ENCODE measurements at places on chromosomes 1 and 21.
A peak's percentile ranks its signal among the peaks of the same experiment; 100 is the strongest.

DNA sequence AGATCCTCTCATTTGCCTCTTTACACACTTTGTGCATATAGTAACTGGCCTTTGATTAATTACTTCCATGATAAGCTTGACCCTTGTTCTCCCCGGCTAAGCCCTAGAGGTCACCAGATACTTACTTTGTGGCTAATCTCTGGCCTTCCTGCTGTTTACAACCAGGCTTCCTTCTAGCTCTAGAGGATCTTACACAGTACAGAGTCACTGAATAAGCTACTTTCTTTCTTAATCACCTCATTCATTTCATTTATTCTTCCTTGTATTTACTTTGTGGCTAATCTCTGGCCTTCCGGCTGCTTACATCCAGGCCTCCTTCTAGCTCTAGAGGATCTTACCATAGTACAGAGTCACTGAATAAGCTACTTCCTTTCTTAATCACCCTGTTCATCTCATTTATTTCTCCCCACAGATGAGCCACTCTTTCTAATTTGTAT is 144.3 kb upstream of the C1orf21 start:
- peaks cover 13% of the 10 kb centered on the region for H3K27me3 ChIP-seq
- H3K4me3 ChIP-seq: no peak overlapping the region
- H3K36me3 ChIP-seq: no peaks in the 10 kb centered on the region

DNA sequence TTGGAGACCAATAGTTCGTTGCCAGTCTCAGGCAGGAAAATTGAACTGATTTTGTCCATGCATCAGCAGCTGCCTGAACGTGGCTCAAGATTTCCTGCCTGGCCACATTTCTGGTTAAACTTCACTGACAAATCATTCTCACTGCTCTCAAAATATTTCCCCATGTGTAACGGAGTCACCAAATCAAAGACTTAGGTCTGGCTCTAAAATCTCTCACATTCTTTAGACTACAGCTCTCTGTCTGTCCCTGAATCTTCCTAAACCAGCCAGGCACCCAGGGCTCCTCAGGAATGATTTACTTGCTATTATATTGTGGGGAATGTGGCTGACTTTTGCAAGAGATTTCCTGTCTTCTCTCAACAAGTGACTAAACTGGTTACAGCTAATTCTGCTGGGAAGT is 49.2 kb upstream of the GJA8 start:
- H3K4me1 ChIP-seq: no peaks in the 10 kb centered on the region
- H3K4me3 ChIP-seq: no peak overlapping the region
- DNase-seq: no peak

DNA sequence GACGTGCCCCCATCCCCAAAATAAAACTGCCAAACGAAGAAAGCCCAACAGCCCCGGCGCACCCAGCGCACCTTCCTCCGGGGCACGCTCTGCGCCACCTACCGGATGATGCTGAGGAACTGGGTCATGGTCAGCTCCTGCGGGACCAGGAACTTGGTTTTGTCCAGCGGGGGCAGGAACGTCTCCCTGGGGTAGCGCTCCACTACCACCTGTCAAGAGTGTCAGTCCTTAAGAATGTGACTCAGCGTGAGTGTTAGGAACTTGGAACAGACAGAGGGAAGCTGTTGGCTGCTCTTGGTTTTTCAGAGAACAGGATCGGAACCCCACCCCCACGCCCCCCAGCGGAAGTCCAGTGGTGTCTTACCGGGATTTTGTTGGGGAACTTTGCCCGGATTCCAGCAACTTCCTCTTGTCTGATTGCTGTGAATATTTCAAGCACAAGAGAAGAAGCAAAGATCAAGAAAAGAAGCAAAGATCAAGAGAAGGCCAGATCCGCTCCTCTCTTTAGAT is 431 bp downstream of the MAP1LC3C start:
- peak; percentile 43 for DNase-seq
- H3K4me3 ChIP-seq: peak overlapping the region; percentile 78
- no peaks in the 10 kb centered on the region for H3K36me3 ChIP-seq
- peaks cover 2% of the 10 kb centered on the region for H3K27me3 ChIP-seq
- peaks cover 3% of the 10 kb centered on the region for H3K4me1 ChIP-seq

- H3K27me3 ChIP-seq: peaks cover 21% of the 10 kb centered on the region
- DNase-seq: no peak
- peaks cover 11% of the 10 kb centered on the region for H3K36me3 ChIP-seq
Observed at GRCh38 chr21:32708069-32708468, 19.7 kb downstream of the SYNJ1 start.

DNA sequence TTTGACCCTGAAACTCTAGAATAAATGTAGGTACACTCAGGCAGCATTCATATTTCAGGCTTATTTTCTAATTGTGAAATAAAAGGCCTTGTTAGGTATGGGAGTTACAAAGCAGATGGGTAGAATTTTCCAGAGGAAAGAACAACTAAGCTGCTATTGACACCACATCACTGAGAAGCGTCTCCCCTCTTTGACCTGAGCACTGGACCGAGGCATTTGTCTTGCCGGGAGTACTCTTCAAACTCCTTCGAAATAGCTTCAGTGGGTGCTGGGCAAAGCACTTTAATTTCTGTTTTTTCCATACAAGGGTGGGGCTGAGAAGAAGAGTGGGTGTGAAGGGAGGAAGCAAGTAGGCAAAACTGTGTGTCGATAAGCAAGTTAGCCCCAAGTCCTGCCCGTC is 36.4 kb downstream of the ABCA4 start:
- no peaks in the 10 kb centered on the region for H3K4me1 ChIP-seq
- H3K27me3 ChIP-seq: peaks cover 18% of the 10 kb centered on the region
- no peak for DNase-seq
- H3K4me3 ChIP-seq: no peak overlapping the region
- H3K27ac ChIP-seq: no peak overlapping the region

Measured in memory B cell (primary cell).